ENCODE measurements at places on chromosomes 4 and X.
A peak's percentile ranks its signal among the peaks of the same experiment; 100 is the strongest.

GRCh38 chr4:23902222-23902804, 12.5 kb upstream of the PPARGC1A start:
- DNase-seq, result no peak

GRCh38 chrX:51893931-51894696, 691 bp downstream of the MAGED1 start:
- DNase-seq, result no peak

DNA sequence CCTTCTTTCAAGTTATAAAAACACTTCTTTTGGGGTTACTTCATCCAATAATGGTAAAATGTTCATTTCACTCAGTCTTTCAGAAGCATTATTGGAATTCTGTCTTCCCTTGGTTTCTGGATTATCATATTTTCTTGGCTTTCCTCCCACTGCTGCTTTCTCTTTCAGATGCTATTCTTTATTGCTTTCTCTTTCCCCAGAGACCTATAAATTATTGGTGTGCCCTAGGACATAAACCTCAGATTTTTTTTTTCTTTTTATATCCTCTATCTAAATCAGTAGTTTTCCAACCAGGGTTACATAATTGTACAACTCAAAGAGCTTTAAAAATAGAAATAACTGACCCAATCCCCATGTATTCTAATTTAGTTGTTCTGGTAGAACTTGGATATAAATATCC, 1005.5 kb downstream of the ARAP2 start:
- DNase-seq, result no peak

DNA sequence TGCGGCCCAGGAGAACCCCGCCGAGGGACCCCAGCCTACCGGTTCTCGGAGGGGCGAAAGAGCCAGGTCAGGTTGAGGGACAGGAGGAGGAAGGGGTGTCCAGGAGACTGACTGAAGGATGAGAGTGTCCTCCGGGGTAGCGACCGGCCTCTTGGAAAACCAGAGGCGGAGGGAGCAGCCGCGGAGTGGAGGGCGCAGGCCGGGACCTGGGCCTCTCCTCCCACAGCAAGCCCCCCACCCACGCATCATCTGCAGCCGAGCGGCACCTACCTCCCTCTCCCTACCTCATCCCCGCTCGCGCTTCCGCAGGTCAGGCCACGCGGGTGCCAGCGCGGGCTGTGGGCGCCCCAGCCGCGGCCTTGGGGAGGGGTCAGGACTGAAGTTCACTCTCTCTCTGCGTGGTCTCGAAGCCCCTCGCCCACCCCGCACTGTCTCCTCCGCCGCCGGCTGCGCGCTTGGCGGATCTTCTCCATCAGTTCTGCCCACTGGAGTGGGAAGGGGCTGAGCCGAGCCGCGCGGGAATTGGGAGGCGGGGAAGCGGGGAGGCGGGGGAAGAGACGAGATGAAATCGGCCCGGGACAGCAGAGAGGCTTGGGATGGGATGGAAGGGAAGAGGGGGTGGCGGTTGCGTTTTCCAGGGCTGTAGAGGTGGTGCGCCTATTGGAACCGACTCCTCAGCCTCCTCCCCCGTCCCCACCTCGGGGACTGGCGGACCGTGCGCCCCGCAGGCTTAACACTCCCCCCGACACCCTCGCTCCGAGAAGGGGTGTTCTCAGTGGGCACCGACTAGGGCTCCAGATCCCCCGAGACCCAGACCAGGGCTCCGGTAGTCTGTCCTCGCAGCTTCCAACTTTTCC, 1.8 kb downstream of the NLGN4X start:
- no peak for DNase-seq

- DNase-seq, result no peak
Observed at GRCh38 chrX:88605222-88605583, 141.8 kb upstream of the CPXCR1 start.

DNA sequence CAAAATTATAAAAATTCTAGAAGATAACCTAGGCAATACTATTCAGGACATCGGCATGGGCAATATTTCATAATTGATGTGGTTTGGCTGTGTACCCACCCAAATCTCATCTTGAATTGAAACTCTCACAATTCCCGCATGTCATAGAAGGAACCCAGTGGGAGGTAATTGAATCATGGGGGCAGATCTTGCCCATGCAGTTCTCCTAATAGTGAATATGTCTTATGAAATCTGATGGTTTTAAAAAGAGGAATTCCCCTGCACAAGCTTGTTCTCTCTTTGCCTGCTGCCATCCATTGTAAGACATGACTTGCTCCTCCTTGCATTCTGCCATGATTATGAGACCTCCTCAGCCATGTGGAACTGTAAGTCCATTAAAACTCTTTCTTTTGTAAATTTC, 77.7 kb downstream of the DDX60 start:
- DNase-seq, result no peak

- no peak for DNase-seq
Observed at GRCh38 chrX:140733766-140734342, 24.3 kb downstream of the LINC00632 start.

DNA sequence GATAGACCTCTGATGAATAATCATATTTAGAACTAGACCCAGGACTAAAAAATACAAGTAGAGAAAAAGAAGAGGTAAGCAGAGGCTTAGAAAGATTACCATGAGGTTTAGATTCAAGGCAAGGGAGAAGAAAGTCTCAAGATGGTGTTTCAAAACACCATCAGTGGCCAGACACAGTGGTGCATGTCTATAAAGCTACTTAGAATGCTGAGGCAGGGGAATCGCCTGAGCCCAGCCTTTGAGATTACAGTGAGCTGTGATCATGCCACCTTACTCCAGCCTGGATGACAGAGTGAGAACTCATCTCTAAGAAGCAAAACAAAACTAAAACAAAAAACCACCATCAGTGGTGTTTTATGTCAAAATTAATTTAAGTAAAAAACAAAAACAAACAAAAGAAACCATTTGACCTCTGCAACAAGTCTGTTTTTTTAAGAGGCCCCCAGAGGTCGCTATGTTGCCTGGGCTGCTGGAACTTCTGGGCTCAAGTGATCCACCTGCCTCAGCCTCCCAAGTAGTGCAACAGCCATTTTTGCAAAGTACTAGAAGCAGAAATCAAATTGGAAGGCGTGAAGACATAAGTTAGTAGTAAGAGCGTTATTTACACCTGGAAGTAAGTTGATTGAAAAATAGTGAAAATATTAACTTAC, 784.3 kb downstream of the ADGRL3 start:
- DNase-seq, result no peak

- DNase-seq, result peak; percentile 83
Observed at GRCh38 chrX:150566734-150567182, 1.7 kb upstream of the MTM1 start.

DNA sequence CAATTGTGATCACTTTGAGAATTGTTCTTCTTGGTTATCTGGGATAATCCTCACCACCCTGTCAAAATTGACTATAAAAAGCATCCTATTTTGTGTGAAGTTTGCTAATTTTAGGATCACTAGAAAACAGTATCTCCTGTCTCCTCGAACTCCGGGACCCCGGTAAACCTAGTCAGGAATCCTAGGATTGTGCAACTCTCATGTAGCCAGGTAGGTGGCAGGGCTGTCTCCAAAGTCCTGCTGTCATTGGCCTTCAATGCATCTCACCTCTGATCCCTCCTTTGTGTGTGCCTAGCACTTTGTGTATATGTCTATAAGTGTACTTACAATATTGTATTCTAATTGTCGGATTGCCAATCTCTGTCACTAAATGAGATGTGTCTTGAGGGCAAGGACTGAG, 1564.8 kb downstream of the RPA4 start:
- DNase-seq, result no peak

DNA sequence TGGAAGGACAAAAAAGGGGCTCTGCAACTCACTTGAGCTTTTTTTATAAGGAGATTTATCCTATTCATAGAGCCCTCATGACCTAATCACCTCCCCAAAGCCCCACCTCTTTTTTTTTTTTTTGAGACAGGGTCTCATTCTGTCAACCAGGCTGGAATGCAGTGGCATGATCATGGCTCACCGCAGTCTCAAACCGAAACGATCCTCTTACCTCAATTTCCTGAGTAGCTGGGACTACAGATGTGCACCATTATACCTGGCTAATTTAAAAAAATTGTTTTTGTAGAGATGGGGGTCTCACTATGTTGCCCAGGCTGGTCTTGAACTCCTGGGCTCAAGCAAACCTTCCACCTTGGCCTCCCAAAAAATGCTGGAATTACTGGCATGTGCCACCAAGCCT, 61.6 kb upstream of the PDGFRA start:
- DNase-seq, result no peak

GRCh38 chrX:73683236-73683859, 120.4 kb downstream of the CHIC1 start:
- no peak for DNase-seq

GRCh38 chrX:150984169-150984824, 1.2 kb downstream of the HMGB3 start:
- no peak for DNase-seq

DNA sequence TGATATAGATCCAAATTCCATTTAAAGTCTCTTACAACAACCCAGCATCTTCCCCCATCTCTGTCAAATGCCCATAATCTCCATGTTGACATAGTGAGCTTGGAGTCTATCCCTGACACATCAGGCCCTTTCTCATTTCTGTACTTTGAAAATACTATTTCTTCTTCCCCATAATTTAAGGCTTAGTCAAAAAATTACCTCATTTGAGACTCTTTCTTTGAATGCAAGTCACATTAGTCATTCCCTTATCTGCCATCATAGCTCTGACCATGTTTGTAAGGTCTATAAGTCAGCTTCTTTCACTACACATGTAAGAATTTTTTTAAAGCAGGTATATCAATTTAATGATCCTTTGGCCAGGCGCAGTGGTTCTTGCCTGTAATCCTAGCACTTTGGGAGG, 99.9 kb downstream of the DDX60 start:
- no peak for DNase-seq

- no peak for DNase-seq
Observed at GRCh38 chrX:120365320-120365719, 3.4 kb downstream of the ATP1B4 start.

GRCh38 chrX:103158317-103158621, 56.6 kb upstream of the BEX4 start:
- DNase-seq, result no peak

DNA sequence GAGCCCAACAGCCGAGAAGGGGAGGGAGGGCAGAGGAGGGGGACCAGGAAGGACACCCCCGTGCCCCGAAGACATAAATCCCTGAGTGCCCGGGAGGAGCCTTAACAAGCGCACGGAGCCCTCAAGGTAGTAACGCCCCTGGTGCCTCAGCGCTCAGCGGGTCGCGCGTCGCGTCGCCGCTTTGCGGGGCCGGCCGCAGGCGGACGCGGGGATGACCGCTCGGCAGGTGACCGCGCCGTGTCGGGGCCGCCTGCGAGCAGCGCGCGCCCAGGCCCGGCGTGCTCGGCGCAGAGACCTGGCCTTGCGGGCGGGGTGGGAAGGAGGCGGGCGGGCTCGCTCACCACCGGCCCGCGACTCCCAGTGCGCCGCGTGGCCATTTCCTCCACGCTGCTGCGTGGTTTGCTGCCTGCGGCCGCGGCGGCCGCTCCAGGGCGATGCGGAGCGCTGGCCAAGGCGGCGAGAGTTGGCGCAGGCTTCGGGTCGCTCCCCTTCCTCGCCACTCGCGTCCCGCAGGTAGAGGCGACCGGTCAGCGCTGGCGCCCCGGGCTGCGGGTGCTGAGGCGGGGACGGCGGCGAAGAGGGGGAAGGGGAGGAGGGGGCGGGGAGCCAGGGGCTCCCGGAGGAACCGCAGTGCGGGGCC, 632 bp downstream of the CCSER1 start:
- no peak for DNase-seq

GRCh38 chr4:145557720-145558119, 61.5 kb upstream of the MMAA start:
- DNase-seq, result peak; percentile 30

DNA sequence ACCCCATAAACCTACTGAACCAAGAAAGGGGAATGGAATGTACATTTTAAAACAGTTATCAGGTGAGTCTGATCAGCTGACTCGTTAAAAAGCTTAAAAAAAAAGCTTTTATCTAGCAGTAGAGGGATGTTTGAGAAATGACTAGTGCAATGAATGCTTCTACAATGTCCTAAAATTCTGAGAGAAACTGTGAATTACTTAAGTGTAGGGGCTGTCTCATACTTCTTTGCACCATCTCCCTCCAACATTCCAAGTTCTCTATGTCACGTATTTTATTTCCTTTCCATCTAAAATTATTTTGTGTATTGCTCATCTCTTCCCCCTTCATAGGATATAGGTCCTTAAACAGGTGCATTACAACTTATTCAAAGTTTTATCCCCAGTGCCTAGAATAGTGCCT, 11.9 kb upstream of the AREG start:
- DNase-seq, result no peak
